ENCODE measurements at places on chromosomes 1 and 21.

GRCh38 chr21:45407629-45408247 is 2.8 kb downstream of the COL18A1 start:
- DNase-seq: no peak

DNA sequence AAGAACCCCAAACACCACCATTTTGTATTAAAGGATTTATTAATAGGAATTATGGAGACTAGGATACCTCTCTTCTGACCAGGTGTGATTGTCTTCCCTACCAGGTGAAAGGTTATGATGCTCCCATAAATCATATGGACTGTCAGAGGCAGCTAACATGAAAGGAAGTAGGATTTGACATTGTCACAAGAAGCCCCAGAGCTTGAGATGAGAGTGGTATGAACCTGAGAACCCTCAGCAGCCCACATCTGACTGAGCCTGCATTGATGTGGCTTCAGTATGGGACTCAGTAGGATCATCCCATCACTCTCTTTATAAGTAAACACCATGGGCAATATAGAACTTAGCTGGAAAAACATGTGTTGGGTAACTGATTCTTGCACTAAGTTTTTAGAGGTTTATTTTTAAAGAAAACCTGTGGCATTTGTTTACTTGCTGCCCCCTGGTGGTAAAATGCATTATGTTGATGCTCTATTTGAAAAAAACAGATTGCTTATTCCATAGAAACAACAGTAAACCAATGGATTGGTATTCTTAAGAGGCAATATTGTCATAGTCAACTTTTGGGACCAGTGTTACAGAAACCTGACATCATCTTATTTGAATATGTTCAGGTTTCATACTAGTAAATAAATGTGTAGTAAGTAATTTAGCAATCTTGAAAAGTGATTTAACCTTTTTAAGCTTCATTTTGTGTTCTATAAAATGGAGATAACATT is 16.6 kb upstream of the CACYBP start:
- DNase-seq: peak; percentile 31

DNA sequence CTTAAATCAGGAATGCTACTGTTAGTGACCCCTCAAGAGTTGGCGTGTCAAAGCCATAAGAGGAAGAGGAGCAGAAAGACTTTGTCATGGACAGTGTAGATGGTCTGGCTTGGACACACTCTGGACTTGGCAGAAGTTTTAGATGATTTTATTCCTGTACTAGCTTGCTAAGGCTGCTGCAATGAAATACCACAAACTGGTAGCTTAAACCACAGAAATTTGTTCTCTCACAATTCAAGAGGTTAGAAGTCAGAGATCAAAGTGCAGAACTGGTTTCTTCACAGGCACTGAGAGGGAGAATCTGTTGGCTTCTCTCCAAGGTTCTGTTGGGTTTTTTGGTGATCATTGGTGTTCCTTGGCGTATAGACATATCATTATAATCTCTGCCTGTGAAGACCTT is 869.8 kb upstream of the B3GALT2 start:
- no peak for DNase-seq

- no peak for DNase-seq
Observed at GRCh38 chr1:119220991-119221390, 80.5 kb upstream of the WARS2 start.

GRCh38 chr1:35557611-35558373 is at the start of gene NCDN:
TSS of gene NCDN (plus strand) at chr1:35557799. CDS start at chr1:35558191, 392 bp downstream.
- DNase-seq: peak; percentile 93

DNA sequence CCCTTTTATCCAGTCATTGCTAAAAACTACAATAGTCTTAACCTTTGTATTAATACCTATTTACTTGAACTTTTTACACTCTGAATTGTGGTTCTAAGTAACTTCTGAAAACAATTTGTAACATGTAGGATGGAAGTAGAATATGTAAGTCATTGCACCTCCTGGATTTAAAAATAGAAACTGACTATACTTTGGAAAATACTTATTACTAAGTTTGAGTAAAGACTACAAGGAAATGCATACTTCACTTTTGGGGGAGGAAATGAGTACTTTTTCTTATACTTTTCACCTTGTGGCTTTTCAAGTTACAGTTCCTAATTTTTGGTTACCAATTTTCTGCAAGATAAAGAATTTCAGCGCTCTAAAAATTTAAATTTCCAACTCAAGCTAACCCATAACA is 8.7 kb downstream of the RGS18 start:
- no peak for DNase-seq

- DNase-seq: no peak
Observed at GRCh38 chr1:29975036-29975694, 738.8 kb downstream of the PTPRU start.

GRCh38 chr1:10839188-10839770 is 42.8 kb upstream of the CASZ1 start:
- no peak for DNase-seq

GRCh38 chr1:230152999-230153398 is 86.0 kb downstream of the GALNT2 start:
- no peak for DNase-seq

- no peak for DNase-seq
Observed at GRCh38 chr1:93171549-93172034, 8.6 kb downstream of the TMED5 start.

DNA sequence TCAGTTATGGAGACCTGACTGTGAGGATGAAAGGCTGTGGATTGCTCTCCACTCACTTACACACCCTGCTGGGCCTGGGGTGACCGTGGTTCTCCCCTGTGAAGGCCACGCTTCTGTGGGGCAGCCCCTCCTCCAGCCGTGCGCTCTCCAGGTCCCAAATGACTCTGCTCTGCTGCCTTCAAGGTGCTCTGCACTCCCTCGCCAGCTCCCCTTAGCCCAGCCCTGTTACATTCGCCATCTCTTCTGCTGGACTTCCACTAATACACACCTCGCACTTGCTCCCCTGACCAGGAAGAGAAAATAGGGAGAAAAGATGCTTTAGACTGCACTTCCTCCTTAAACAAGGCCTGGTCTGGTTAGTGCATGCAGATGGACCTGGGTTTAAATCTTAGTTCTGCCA is 24.6 kb downstream of the OPTC start:
- DNase-seq: no peak

GRCh38 chr1:32919811-32920733 is 18.9 kb upstream of the TMEM54 start:
- no peak for DNase-seq

GRCh38 chr1:208030288-208031091 is 119.6 kb upstream of the CD34 start:
- DNase-seq: peak; percentile 70

DNA sequence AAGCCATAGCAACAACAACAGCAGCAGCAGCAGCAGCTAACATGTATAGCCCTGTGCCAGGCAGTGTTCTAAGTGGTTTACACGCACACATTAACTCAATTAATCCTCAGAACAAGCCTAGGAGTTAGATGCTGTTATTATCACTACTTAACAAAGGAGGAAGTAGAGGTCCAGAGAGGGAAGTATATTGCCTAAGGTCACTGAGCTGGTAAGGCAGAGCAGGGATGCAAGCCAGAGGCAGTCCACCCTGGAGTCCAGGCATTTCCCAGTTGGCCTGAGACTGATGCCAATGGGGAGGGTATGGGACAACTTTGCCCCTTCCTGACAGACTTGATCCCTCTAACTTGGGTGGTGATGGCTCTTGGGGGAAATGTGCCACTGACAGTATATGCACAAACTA is 6.8 kb downstream of the CDC14A start:
- no peak for DNase-seq

GRCh38 chr1:66758241-66758755 is 6.0 kb downstream of the DYNLT5 start:
- peak; percentile 42 for DNase-seq

DNA sequence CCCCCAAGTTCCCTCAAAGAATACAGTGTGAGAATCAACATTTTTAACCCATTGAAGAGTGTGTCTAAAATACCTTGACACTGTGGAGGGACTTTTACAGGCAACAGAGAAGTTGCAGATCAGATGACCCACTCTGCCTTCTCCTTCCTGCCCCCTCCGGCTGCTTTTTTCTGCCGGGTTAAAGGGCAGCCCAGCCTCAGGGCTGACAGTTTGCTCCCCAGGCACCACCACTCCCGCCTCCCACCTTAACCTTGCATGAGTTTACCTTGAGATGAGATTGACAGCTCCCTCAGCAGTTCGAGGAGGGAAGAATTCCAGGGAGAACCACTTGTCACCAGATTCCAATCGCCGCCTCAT is 3.2 kb downstream of the MTHFR start:
- no peak for DNase-seq

DNA sequence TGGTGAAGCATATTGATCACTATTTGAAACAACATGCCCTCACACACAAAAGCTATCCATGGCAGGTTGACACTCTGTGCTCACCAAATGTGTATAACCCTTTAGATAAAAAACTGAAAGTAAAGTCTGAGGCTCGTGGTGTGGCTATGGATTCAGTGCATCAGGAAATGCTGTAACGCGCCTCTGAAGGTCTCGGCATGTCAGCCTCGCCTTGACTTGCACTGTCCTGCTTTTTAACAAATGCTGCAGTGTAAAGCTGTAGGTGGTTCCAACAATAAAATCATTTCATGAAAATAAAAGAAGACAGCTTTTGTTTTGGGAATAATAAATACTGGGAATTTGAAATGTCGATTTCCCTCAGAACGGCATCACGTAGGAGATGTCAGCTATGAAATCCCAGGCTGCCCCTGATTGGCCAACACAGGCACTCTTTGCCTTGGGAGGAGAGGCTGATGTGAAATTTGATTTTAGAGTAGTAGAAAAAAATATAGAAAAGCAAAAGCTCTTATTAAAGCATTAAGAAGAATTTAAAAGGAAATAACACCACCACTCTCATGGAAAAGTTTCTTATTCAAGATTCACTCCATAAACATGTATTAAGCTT is 168.2 kb downstream of the DSCAM start:
- DNase-seq: peak; percentile 10

DNA sequence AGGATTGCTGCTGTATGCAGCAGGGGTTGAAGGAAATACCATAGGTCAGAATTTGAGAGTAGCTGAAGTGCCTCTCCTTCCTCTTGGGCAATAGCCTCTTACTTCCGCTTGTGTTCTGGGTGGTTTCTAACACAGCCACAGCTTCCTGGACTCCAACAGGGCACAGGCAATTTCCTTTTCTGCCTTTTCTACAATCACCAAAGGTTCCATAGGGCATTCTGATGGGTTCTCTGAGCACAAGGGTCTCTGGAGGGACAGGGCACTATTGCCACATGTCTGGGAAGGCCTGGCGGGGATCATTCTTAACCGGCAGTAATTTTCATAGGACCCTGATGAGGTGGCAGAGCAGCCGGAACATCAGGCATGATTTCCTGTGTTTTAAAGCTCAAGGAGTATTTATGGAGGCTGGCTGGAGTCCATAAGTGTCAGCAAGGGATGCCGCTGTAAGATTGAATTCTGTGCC is 5.5 kb upstream of the AGTRAP start:
- no peak for DNase-seq

- no peak for DNase-seq
Observed at GRCh38 chr21:33015756-33016155, 10.0 kb upstream of the OLIG2 start.

- DNase-seq: no peak
Observed at GRCh38 chr1:201399352-201400126, 415 bp upstream of the LAD1 start.

GRCh38 chr1:47711184-47711847 is 273.5 kb downstream of the FOXD2 start:
- no peak for DNase-seq

- peak; percentile 64 for DNase-seq
Observed at GRCh38 chr1:155093911-155094621, 15.4 kb downstream of the EFNA3 start.

DNA sequence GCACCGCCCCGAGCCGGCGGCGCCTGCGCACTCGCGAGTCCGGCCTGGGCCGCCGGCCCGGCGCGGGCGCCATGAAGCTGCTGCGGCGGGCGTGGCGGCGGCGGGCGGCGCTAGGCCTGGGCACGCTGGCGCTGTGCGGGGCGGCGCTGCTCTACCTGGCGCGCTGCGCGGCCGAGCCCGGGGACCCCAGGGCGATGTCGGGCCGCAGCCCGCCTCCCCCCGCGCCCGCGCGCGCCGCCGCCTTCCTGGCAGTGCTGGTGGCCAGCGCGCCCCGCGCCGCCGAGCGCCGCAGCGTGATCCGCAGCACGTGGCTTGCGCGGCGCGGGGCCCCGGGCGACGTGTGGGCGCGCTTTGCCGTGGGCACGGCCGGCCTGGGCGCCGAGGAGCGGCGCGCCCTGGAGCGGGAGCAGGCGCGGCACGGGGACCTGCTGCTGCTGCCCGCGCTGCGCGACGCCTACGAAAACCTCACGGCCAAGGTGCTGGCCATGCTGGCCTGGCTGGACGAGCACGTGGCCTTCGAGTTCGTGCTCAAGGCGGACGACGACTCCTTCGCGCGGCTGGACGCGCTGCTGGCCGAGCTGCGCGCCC is at the start of gene B3GALT6:
B3GALT6 (plus strand) TSS at position 30 of the 588 bp plus-strand sequence; CDS start at position 72, 42 bp downstream.
- no peak for DNase-seq

GRCh38 chr1:177591155-177591554 is 378.7 kb downstream of the SEC16B start:
- DNase-seq: no peak

GRCh38 chr1:217029281-217030157 is 306.3 kb upstream of the ESRRG start:
- no peak for DNase-seq

GRCh38 chr1:161910604-161911003 is 113.1 kb downstream of the OLFML2B start:
- DNase-seq: no peak

GRCh38 chr1:62687421-62687902 is 724 bp downstream of the DOCK7 start:
- DNase-seq: peak; percentile 31

GRCh38 chr1:10237157-10237539 is 26.8 kb downstream of the KIF1B start:
- DNase-seq: no peak

DNA sequence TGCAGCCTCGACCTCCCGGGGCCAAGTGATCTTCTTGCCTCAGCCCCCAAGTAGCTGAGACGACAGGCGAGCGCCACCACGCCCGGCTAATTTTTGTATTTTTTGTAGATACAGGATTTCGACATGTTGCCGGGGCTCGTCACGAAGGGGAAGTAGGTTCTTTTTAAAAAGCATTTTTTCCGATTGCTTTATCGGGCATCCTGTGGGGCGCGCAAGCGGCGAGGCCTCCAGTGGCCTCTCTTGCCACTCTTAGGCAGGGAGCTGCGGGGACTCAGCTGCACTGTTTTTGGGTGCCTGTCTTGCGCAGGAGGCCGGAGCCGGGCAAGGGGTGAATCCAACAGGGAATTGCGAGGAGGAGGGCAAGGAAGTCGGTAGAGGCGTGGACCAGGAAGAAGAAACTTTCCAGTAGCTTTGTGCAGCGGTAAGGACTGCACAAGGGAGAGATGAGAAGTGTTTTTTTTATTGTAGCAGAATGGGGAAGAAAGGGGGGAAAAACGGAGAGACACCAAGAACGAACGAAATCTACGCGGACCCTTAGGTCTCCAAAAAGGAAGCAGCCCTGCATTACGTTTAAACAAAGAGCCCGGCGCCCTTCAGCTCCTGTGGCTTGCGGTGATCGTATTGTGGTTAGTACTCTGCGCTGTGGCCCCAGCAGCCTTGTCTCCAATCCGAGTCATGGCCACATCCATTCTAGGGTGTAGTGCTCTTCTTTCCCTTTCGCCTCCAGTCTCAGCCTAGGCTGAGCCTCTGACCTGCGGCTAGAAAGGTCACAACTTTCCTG is 164.8 kb downstream of the PPIAL4G start:
- DNase-seq: no peak

GRCh38 chr1:62516600-62516999 is 79.8 kb downstream of the USP1 start:
- no peak for DNase-seq

GRCh38 chr1:33454646-33455282 is 17.7 kb upstream of the ZSCAN20 start:
- peak; percentile 24 for DNase-seq
